T-cell (primary cell): ENCODE measurements at places on chromosomes 1 and 21. TPM values are rescaled to one million over a fixed set of nuclear protein-coding genes. Genes with fewer than 3 reads are reported as not detected.

DNA sequence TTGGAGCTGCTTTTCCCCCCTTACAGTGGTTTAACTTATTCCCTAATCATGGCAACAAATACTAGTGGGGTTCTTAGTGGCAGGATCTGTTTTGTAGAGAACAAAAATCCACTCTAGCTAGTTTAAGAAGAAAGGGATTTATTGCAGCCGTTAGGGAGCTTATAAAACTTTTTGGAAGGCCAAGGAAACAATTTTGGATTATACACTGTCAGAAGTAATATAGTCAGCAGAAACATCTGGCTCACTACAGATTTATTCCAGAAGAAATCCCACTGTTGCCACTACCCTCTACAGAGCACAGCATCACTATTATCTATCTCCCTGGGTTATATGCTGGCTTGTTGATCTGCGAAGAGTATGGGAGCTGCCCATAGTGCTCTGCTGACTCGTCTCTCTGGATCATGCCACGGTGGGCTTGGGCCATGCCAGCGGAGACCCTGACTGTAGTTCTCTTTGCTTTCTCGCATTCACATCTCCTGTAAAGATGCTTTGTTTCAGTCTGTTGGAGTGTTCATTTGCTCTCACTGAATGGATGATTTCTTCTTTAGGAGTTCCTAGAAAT lies 107.5 kb downstream of the ODF2L start:
- DNase-seq = no peak

- DNase-seq = no peak
Measured at GRCh38 chr21:34552360-34553098, 40.5 kb upstream of the KCNE1 start.

DNA sequence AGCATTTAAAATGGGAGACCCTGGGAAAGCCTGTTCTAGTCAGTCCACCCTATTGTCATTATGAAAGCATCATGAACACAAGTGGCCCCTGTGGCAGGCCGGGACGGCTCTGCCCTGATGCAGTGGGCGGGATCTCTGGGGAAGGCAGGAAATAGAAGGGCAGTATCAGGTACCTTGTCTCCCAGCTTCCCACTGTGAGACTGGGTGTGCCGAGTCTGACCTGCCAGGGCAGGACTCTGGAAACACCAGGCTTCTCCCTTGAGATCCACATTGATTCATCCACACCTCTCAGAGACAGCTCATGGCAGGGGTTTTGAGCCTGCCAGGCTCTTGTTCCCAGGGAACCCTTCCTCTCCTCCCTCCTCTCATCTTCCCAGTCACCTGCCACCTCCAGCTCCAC lies 24.5 kb upstream of the GNPAT start:
- no peak for DNase-seq

GRCh38 chr1:100532645-100533044 lies 5.3 kb upstream of the GPR88 start:
- no peak for DNase-seq

- DNase-seq = no peak
Measured at GRCh38 chr1:49298304-49298703, 521.6 kb upstream of the BEND5 start.

The MAP1LC3C gene
- total RNA-seq = not detected
